Activated CD4-positive, alpha-beta T cell treated with anti-CD3 and anti-CD28 coated beads, Interleukin-2, amount 10 ng/mL, durations not matched to agents 7 days and 5 days (primary cell): ENCODE measurements at places on chromosomes 4 and X.

- DNase-seq = no peak
Measured at GRCh38 chrX:130162094-130162735, 3.4 kb downstream of the AIFM1 start.

DNA sequence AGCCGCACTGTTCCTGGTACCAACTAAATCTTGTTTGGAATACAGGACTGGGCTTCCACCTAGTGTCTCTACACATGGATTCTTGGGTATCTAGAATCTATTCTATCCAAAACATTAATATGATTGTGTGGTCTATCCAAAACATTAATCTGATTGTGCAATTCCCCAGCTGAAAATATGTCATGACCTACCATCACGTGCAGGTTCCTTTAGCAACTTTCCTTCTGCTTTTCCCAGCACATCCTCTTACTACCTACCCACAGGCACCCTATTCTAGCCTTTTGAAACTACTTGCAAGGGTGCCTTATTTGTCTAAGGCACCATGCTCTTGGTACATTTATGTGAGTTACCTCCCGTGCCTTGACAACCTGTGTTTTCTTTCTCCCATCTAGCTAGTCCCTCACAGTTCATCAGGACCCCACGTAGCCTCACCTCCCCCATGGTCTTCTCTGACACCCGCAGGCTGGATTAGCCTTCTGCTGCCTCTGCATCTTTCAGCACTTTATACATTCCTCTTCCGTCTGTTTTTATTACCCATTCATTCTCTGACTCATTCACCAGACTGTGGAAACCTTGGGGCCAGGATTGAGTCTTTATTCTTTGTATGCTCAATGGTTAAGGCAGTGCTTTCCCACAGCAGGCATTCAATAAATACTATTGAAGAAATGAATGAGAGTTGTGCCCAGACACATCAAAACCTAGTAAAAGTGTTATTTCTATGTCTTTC is 88.8 kb upstream of the FAM9B start:
- DNase-seq = no peak

DNA sequence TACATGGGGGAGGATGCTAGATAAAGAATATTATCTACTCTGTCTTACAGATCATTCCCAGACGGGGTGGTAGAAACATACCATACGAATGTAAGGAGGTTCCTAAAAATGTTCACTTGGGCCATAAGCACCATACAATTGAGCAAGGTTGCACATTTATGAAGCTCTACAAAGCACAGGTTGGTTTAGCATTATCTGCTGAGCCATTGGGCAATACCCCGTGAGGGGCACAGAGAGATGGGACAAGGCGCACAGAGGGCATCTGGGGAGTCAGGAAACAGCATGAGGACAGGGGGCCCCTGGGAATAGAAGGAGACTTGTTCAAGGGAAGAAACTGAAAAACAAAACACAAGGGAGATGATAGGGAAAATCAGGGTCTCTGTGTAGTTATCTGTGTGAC is 305.3 kb downstream of the TRIML1 start:
- no peak for DNase-seq

DNA sequence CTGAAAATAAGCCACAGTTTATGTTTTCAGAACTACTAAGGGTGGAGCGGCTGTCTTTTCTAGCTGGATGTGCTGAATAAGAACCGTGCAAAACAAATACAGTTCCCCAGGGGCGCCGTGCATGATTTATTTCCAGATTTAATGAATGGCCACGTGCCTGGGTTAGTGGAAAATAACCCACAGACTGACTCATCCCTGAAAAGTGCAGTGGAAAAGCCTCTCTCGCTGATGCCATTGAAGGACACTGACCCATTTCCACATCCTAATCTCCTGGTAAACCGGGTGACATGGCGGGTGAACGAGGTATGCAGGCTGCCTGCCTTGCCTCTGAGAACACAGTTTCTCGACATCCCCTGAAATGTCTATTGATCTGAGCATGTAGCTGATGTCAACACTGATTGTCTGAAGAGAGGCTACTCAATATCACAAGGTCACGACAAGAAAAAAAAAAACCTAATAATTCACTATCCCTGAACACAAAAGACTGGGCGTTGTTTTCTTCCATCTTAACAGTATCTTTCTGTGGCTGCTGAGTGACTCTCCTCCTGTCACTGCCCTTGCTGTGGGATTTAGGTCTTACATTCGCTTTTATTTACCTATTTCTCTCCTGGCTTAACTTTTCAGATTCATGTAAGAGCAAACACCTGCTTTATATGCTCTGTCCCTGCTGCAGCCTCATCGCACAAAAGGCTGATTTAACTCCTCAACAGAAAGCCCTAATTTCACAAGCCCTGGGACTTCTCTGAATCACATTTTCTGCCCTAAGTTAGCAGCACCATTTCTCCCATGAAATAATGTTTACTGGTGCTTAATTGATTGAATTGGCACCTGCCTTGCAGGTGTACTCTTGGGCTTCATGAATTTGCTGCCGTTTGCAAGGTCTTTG is 76.9 kb upstream of the SCOC start:
- no peak for DNase-seq

DNA sequence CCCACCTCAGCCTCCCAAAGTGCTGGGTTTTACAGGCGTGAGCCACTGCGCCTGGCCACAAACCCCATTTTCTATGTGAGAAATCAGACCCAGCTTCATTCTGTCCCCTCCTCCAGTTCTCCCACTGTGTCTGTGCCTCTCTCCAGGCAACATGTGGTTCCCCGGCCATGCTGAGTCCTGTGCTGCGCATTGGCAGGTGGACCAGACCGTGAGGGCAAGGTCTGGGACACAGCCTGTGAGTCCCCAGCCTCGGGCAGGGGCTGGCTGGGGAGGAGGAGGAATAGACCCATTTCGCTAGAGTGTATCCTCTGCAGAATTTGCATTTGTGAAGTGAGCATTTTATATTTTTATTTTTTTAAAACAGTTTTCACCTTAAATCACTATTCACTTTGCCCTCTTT is 21.5 kb upstream of the CLDN24 start:
- DNase-seq = no peak

- DNase-seq = peak; percentile 8
Measured at GRCh38 chr4:183905081-183905592, at the start of gene STOX2. STOX2 (plus strand) TSS chr4:183905307; CDS start chr4:183906791, 1,484 bp downstream.
